ENCODE measurements at places on chromosomes 1 and 21.

DNA sequence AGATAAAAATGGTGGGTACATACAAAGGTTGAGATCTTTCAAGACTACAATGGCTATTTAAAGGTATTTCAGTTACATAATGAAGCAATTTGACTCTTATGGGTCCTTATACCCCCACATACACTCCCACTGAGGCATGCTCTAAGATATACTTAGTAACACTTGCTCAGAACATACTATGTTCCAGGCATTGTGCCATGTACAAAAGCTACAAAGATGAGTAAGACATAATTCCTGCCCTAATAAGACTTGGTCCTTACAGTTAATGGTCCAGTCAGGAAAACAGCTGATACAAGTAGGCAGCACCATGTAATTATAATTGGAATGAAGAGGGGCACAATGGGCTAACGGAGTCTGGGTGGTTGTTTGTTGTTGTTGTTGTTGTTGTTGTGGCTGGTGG is 166.7 kb upstream of the BEND5 start:
- DNase-seq, result no peak

DNA sequence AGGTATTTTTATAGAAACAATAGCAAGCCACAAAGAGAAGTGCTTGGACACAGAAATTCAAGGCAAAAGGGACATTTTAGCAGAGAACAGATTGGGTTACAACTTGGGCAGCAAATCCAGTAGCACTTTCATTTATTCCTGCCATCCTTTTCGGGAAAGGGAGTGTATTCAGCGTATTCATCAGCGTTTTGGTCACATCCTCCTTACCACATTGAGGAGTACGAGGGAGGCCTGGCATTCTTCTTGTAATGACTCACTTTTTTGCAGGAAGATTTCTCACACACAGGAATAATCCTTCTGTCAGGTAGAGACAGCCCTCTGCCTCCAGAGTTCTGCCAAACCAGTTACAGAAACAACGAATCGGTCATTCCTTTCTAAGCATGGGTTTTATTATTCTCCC is 18.1 kb upstream of the FAM78B start:
- DNase-seq, result no peak

- no peak for DNase-seq
Measured at GRCh38 chr1:89590341-89591080, 42.4 kb upstream of the LRRC8C start.

- DNase-seq, result no peak
Measured at GRCh38 chr1:92488832-92489231, 2.1 kb upstream of the GFI1 start.

DNA sequence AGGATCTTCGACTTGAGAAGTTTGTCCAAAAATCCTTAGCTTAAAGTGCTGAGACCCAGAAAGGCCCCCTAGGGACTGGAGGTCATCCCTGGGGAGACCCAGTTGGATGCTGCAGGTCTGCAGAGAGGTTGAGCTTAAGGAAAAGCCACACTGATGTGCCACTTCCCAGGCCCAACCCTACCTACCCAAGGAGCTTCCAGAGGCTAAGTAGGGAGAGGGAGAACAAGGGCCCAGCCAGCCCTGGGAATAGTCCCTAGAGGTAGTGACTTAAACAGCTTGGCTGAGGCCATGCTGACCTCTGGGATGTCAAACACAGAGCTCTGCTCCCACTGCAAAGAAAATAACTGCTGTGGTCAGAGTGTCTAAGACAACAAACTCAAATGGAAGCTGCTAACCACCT is 693.7 kb downstream of the MATN1 start:
- DNase-seq, result no peak

DNA sequence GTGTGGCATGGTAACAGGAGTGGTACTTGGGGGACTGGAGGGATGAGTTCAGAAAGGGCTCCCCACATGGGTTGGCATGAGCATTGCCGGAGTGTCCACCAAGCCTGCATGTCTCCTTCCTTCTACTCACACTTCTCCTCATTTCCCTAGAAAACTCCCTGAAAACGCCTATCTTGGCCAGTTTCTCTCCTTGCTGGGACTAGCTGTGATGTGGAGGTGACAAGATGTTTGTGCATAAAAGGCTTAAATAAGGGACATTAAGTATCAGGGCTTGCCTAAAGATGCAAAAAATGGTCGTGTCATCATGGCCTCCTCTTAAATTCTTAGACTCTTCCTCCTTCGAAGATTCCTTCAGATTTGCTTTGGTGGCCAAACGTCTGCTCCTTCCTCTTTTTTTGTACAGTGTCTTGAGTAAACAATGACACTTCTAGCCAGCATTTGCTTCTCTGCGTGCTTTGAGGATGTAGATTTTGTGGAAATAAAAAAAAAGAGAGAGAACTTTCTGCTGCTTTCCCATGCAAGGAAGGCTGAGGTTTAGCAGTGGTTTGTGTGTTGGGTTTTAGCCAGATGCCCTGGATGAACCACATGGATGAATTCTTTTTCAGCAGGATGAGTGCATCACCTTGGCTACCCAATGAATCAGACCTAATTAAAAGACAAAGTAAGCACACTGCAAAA is 239.1 kb upstream of the IRF2BP2 start:
- no peak for DNase-seq
